ENCODE measurements at places on chromosomes 6 and 20.

GRCh38 chr6:217048-217659 lies 75.1 kb upstream of the DUSP22 start:
- DNase-seq = no peak

DNA sequence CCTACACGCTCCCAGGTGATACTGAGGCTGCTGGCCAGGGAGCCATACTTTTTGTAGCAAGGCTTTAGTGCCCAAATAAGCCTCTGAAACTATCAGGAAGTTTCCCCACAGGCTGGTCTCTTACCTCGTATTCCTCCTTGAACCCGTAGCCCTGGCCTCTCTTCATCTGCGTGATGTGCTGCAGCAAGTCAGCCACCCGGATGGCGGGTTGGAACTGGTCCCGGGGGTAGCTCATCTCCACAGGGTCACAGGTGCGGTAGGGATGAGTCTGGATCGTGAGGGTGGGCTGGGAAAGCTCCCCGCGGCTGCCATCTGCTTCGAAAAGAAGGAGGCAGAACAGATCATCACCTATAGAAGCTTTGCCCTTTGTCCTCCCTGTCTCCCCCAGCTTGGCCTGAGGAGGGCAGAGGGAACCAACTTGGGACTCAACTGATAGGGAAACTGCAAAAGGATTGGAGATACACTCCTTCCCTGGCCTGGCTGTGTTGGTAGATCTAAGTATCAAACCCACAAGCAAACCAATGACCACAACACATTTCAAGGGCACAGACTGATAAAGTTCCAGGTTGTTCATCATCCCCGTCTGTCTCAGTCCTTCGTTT lies 543.2 kb upstream of the CHD6 start:
- no peak for DNase-seq

DNA sequence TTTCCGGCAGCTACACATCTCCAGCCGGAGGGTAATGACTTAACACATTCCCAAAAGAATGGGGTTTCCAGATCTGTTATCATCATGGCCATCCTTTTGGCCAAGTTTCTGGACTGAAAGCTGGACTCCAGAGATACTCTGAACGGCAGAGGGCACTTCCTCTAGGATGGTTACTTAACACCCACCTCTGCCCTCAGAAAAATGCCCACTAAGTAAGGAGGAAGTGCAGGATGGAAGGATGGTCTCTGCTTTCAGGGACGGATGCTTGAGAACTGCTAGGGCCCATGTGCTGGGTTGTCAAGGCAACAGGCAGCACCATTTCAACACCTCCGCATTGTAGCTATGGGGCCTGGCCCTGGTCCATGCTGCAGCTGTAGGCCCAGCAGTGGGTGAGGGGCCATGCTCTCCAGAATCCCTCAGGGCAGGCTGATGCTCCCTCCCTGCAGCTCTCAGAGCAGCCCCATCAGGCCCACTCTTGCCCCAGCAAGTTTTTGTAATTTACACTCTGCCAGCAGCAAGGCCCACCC lies 16.5 kb upstream of the TGM3 start:
- no peak for DNase-seq

- DNase-seq = no peak
Measured at GRCh38 chr6:90251295-90251992, 45.2 kb downstream of the BACH2 start.

DNA sequence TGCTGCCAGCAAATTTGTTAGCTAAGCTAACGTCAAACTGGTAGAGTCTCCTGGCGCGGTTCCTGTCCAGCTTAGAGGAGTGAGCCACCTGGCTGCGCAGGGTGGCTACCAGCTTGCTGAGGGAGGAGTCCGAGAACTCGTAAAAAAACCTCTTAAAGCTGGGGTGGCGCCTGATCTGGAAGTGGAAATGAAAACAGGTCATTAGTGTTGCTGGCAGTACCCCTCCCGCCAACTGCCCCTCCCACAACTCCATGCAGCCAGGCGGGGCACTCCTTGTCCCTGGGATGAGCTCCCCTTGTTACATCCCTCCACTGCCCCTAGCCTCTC lies 17.3 kb downstream of the BNIP5 start:
- peak; percentile 86 for DNase-seq

- DNase-seq = no peak
Measured at GRCh38 chr6:36367743-36368142, 19.7 kb downstream of the ETV7 start.

- no peak for DNase-seq
Measured at GRCh38 chr6:22102671-22103070, 194.2 kb downstream of the PRL start.

- DNase-seq = no peak
Measured at GRCh38 chr20:12777016-12777415, 231.8 kb upstream of the SPTLC3 start.

GRCh38 chr6:112839525-112839961 lies 492.4 kb downstream of the RFPL4B start:
- no peak for DNase-seq

DNA sequence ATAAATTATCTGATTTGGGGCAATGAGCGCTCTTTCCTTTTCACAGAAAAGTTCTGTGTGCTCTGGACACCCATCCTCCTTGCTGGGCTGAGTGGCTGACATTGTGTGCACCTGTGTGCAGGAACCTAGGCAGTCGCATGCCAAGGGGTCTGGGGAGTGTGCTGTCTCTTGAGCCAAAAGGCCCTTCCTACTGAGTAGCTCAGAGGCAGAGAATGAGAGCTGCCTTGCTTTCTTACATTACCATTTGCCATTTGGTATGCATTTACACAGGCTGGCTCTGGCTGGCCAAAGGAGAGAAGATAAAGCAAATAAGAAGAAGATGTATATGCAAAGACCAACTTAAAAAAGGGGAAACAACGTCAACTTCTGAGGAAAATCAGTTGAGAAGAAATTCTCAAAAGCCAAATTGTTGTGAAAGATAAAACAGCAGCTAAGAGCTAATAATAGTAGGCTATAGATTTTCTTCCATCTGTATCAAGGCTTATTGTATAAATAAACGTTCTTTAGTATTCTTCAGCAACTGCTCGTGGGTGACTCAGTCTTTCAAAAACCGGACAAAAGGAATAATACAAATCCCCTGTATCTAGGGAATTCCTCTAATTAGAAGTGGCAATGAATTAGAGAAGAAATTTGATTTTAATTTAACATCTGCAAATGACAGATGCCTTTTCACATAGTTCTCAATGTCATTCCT lies 121.9 kb downstream of the INSM1 start:
- no peak for DNase-seq

DNA sequence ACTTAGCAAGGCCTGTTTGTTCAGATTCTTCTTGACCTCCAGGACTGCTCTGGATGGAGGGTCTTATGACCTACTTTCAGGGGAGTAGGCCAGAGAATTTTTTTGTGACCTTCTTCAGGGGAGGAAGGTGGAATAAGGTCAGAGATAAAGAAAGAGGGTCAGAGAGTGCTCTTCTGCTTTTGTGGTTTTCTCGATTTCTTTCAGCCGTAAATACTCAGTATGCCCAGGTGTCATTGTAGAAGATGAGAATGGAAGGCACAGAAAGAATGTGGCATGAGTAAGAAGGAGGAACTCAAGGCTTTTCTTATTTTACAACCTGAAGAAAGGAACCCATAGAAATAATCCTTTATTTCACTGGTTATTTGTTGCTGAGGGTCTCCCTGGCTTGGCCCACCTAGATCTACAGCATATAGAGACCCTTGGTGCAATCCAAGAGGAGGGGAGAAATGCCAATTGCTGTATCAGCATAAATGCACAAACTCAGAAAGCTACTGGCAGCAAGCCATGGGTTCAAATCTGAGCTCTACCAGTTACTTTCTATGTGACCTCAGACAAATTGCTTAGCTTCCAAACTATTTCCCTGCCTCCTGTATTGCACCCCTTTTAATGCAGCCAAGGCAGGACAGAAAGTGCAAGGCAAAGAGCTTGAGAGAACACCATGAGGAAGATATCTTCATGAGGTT lies 68.0 kb downstream of the OLIG3 start:
- DNase-seq = no peak

DNA sequence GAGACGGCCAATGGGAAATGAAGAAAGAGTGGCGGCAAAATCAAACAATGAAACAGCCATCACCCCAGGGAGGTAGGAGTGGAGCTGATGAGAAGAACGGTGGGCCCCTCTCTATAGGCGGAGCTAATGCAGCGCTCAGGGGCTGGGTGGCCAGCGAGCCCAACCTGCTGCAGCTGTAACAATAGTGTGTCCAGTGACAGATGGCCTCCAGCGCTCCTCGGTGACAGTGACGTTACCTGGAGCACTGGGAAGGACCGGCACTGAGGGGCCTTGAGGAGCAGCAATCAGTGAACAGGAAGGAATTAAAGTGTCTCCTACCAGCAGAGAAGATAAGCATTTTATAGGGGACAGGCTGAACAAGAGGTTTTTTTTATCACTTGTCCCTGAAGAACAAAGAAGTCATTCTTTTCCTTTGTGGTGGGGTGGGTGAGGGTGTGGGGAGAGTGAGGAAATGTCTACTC lies 81.6 kb downstream of the FOXA2 start:
- peak; percentile 98 for DNase-seq
